ENCODE measurements at places on chromosomes 2 and 18.

DNA sequence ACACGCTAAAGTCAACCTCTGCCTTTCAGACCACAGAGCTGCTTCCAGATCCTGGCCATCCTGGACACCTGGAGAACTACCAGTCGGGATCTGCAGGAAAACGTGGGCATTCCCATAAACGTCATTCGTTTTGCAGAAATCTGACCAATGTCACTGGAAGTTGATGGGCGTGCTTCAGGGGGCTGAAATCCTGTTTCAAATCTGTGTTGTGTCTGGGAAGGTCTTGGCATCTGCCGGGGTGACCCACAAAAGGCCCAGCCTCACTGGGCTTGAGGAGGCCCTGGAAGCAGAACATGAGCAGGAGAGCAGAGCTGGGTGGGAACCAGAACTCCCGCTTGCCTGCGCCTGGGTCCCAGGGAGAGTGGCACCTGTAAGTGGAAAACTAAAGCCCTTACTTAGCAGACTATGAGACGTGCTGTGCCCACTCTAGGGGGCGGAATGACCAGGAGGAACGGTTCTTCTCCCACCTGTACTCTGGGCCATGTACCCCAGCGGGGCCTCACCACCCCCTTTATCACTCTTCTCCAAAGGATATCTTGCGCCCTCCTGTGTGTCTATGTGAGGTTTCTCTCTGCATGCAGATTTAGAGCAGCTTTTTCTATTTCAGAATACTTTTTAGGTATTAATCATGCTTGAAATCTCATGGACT lies 200.9 kb downstream of the FAM210A start:
- DNase-seq: no peak

GRCh38 chr2:42217914-42218313 lies 48.8 kb downstream of the EML4 start:
- no peak for DNase-seq

- DNase-seq: no peak
Measured at GRCh38 chr2:141393214-141393545, 737.6 kb downstream of the LRP1B start.

DNA sequence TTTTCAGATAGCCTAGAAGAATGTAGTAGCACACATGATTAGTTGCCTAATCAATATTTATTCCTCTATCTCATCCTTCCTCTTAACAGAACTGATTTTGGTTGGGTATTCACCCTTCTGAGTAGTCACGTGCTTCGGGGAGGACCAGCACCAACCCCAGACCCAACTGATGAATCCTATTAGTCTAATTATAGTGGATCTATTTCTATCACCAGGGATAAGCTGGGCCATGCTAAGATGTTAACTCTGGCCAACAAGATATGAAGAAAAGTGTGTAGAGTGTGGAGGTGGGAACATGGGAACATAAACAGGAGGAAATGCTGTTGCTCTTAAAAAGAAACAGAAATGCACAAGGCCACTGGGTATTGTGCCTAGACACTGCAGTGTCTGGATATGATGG lies 119.9 kb downstream of the THADA start:
- no peak for DNase-seq

- DNase-seq: no peak
Measured at GRCh38 chr2:60439219-60439974, 114.1 kb downstream of the BCL11A start.

DNA sequence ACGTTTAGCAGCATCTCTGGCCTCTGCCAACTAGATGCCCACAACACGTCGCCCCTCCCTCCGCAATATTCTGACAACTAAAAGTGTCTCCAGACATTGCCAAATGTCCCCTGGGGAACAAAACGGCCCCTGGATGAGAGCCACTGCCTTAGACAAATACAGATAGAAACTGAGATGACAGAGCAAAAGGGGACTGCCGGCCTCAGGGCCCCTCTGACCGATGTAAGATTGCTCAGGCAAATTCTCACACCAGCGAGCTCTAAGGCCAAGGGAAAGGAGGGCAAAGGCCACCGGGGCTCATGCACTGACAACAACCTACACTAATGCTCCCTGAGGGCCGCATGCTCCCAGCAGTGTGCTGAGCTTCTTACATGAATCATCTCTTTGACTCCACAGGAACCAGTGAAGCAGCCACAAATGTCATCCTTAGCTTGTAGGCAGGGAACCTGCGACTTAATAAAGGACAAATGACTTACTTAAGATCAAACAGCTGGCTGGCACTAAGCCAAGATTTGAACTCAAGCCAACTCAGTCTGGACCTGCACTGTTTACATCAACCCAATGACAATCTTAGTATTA lies 228.5 kb downstream of the TTC32 start:
- peak; percentile 55 for DNase-seq

DNA sequence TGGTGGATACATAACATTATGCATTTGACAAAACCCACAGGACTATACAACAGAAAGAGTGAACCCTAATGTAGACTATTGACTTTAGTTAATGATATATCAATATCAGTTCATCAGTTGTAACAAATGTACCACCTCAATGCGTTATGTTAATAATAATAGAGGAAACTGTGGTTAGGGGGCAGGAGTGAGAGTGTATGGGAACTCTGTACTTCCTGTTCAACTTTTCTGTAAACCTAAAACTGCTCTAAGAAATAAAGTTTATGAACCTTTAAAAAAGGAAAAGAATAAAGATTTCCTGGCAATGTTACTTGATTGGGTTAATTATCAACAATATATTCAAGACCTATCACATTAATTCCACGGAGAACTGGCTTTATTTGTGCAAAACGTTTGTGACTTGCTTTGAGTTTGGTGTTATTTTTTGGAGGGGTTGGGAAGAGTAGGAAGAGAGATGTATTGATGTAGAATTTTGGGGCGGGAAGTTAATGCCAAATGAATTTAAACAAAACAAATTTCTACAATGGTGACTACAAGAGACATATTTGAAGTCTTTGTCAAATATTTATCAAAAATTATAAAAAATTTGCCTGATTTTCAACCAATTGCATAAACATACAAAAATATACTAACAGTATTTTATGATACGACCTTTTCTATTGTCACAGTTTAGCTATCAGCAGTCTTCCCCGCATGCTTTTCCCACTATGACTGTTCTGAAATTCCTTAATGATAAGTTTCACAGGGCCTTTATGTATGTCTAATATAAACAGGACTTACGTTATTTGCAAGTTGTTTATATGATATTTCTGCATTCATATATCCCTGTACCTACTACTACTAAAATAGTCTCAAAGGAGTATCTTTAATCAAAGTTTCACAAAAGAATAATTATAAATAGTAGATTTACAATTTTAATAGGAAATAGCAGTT lies 2.1 kb upstream of the RTN4 start:
- DNase-seq: no peak
